ENCODE measurements at places on chromosomes 3 and 15.

- DNase-seq = no peak
Observed at GRCh38 chr3:481680-482079, 285.1 kb downstream of the CHL1 start.

- DNase-seq = no peak
Observed at GRCh38 chr15:81101894-81102815, 31.9 kb upstream of the CFAP161 start.

DNA sequence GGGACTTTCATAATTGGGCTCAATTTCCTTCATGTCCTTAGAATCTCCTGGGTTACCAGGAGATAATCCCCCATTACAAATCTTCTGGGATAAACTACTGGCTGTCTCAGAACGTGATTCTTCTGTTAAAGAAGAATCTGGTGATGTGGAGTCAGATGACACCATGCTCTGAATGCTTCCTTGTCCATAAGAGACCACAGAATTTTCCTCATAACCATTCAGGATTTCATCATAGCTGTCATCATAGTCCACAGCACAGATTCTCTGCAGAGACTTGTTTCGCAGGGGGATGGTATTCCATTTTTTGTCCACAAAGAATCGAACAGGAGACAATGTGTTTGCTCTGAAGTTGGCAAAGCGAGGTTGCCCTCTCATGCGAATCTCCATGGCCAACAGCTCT lies 109.8 kb upstream of the TSPAN3 start:
- no peak for DNase-seq

- DNase-seq = no peak
Observed at GRCh38 chr3:31988271-31988670, 6.7 kb downstream of the ZNF860 start.

DNA sequence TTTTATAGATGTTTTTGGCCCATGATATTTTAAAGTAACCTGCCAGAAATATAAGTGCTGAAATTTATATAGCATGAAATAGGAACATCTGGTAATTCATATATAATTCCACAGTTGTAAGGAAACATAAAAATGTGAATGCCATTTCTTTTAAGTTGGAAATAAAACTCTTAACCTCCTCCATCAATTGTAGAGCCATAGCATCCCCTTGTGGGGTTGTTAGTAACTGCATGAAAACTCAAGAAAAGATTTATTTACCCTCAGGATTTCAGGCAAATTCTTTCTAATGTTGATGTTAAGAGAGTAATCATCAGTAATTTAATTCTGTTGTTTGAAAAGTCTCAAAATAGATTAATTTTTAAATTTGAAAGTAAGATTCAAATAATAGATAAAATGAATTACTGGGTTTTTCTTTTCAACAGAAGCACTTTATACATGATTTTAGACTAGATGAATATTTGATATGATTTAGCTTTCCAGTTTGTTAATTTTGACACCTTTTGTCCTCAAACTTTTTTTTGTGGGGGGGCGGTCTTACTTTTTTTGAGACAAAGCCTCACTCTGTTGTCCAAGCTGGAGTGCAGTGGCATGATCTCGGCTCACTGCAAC lies 74.7 kb downstream of the RASA2 start:
- peak; percentile 44 for DNase-seq

GRCh38 chr3:171743327-171744157 lies 66.7 kb downstream of the PLD1 start:
- DNase-seq = no peak

GRCh38 chr15:86905625-86906256 lies 826.1 kb downstream of the AGBL1 start:
- no peak for DNase-seq

- no peak for DNase-seq
Observed at GRCh38 chr3:37198996-37199395, 24.6 kb upstream of the LRRFIP2 start.

DNA sequence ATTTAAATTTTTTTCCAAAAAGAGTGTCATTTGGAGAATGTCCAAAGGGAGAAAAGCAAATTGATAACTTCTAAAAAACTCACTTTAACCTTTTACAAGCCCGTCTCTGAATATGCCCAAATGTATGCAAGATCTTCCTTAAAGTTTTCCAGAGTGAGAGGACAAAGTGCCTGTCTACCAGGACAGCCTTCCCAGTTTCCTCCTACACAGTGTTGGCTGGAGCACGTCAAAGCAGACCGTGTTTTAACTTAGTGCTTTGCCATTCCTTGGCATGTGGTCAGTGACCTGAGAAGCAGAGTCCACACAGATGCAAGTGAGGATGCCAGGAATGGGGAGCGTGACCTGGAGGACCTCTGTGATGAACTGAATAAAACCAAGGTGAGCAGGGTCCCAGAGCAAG lies 245.7 kb downstream of the FAM43A start:
- no peak for DNase-seq

All from non-pigmented ciliary epithelial cell (primary cell).